ENCODE measurements at places on chromosomes 12 and 14.

- no peak for DNase-seq
Observed at GRCh38 chr12:94670898-94671297, 20.5 kb upstream of the TMCC3 start.

GRCh38 chr14:92589213-92589852 lies 75.8 kb downstream of the RIN3 start:
- no peak for DNase-seq

DNA sequence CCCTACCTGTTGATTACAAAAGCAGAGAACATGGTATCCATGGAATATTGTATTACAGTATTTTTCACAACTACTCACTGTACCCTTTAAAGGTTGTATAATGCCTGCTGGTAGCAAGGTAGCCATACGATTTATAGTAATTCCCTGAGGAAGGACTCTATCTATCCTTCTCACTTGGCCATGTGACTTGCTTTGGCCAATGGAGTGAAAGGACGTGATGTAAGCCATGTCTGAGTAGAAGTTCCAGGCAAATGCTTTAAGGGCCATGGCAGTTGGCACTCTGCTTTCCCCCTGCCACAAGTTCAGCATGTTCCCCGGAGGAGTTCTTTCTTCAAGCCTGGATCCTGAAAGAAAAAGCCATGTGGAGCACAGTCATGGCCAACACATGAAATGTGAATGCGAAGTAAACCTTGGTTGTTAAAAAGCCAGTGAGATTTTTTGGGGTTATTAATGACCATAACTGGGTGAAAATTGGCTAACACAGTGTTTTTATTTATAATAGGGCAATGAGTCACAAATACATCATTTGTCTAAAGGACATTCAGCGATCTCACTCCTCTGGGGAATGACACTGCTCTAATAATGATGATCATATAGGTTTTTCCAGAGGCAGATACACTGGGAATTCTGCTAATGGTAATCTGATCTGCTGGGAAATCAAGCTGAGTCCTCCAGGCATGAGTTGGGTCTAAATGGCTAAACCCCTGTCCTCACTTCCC lies 67.4 kb upstream of the SLC38A2 start:
- no peak for DNase-seq

- DNase-seq = no peak
Observed at GRCh38 chr12:43884683-43885410, 49.0 kb downstream of the TMEM117 start.

- DNase-seq = no peak
Observed at GRCh38 chr12:6279256-6279628, 31.2 kb upstream of the PLEKHG6 start.

DNA sequence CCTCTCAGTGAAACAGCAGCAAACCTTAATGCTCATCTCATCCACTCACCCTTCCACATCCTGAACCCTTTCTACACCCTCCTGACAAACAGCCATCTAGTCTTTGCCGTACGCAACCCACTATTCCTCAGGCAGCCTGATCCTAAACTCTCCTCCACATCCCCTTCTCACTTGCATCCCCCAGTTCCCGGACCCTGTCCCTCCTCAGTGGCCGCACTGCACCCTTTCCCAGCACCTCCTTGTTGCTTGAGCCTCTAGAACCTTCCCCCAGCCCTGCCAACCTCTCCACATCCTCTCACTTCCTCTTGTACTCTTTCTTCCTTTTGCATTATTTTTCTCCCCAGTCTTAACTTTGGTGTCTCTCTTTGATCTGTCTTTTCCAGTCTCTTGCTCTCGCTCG lies 42.9 kb downstream of the IQSEC3 start:
- DNase-seq = no peak

DNA sequence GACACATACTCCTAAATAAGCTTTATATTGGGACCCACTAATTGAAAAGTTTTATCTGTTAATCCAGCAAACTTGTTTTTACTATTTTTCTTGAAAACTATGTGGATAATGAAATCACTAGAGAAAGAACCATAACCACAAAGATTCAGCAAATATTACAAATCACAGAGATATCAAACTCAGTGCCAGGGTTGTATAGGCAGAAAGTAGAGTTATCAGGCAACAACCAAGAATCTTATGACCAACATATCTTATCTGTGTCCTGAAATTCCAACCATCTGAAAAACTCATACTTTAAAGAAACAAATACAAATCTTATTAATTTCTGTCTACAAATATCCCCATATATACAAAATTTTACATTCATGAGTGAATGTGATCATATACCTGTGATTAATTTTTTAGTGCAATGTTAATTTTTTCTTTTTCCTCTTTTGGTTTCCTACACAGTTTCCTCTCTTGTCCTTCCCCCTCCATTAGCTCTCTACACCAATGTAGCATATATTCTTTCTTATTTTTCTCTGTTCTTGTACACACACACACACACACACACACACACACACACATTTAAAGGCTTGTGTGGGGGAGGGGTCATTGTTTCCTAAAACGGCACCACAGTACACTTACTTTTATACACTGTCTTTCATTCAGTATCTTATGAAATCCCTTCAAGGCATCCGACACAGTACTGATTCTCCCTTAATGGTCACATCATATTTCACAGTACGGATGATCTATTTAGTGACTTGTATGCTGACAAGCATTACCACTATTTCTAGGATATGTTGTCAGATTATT lies 18.6 kb downstream of the AMN1 start:
- no peak for DNase-seq

- DNase-seq = no peak
Observed at GRCh38 chr12:12070674-12071656, at the start of gene BCL2L14. TSS of gene BCL2L14 (plus strand) at chr12:12070939. CDS start at chr12:12079306, 8,367 bp downstream.

DNA sequence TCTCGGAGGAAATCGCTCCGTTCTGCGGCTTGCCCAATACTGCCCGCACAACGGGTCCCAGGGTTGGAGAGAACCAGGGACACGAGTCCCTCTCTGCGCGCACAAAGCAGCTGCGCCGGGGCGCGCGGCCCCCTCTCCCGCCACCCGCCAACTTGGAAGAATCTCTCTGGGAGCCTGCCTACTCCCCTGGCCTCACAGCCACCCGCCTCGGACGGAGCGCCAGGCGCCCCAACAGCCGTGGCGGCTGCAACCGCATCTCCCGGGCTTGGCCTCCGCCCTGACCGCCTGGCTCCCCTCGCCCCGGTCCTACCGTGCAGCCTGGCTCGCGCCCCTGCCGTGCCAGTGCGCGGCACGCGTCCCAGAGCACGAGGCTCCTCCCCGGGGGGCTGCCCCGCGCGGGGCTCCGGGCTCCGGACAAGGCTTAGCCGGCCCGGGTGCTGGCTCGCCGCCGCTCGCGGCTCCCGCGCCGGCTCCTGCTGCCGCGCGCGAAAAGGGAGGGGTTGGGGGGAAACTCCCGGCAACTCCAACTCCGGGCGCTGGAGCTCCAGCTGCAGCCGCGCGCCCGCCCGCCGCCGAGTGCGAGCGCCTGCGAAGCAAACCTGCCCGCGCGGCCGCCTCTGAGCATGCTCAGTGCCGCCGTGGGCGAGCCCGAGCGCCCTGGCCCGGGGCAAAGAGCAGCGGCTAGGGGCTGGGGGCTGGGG lies at the start of gene STXBP6:
Gene STXBP6, minus strand, starts transcription at position 580 of the 701 bp plus-strand sequence. CDS start 75,329 bp downstream, outside the sequence.
- DNase-seq = no peak

GRCh38 chr14:77220246-77221017 lies 38.8 kb downstream of the TMEM63C start:
- DNase-seq = no peak

GRCh38 chr12:30026621-30027234 lies 243.0 kb upstream of the TMTC1 start:
- peak; percentile 95 for DNase-seq
